ENCODE measurements at places on chromosomes 4 and X.

GRCh38 chrX:12307961-12308360 lies 169.7 kb downstream of the FRMPD4 start:
- no peak for DNase-seq

DNA sequence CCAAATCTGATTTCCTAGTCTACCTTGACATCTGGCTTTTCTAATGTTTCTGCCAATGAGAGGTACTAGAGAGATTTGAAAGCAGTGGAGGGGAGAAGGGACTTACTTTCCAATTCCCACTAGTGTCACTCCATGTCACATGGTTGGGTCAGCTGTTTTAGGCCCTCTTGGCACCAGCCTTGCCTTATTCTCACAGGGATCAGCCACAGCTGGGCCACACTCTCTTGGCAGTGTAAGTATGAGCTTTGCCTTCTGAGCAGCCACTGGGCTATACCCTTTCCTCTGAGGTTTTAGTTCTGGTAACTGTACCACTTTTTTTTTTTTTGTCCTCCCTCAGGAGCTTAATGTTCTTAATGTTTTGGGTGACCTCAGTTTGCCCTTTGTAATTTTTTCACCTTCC lies 10.2 kb upstream of the ADH1C start:
- DNase-seq, result no peak

DNA sequence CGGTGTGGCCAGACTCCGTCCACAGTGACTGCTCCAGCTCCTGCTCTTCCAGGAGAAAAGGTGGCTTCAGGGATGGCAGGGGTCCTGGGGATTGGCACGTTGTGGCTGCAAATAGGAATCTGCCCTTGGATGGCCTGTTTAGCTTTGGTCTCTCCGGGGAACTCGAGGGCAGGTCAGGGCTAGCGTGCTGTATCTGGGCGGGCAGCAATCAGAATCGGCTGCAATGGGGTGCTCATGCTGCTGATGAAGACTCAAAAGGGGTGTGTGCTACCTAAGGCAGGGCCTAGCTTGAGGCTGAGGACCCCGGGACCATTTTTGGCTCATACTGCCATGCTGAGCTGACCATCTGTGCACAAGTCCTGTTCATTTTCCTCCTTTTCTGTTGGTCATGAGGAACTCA lies 51.3 kb downstream of the RGS12 start:
- DNase-seq, result no peak

- DNase-seq, result no peak
Measured at GRCh38 chr4:3290476-3290875, 2.3 kb upstream of the RGS12 start.

DNA sequence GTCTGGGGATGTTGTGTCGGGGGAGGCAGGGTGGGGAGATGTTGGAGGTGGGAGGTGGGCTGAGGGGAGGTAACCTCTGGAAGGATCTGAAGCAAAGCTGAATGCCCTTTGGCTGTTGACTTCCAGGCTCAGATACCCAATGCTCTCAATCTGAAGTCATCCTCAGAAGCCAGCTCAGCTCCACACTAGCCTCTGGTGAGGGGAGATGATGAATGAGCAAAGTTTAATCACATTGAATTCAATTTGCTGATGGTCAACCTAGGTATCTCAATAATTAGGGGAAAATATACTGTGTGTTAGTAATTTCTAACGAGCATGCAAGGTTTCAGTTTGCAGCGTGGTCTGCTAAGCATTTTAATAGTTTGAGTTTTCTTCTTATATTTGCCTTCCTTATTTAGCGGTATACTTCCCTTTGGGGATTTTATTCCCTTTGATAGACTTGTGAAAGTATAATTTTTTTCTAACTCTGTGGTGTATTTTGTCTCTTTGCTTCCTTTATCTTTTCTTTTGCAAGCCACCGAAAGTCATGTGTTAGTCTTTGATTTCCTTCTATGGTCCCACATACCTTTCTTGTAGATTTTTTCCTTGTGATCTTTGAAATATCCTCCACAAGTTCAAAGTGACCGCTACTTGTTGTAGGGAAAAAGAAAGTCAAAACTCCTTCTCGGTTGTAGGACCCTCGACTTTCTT lies 146.3 kb upstream of the LEF1 start:
- DNase-seq, result no peak

- DNase-seq, result no peak
Measured at GRCh38 chrX:129802863-129803262, 23.1 kb downstream of the SASH3 start.

DNA sequence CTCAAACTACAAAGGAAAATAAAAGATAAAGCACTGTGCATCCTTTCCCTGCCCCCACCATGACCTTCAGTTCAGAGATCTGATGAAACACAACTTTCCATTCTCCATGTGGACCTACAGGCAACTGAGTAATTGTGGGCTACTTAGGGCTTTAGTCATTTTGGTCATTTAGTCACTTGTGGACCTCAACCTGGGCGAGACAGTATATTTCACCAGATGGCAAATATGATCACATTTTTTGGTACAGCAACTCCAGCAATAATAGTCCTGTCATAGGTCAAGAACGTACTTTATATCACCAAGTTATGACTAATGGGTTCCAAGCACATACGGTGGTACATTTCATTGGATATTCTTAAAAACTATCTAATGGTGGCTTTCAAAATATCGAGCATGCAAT lies 141.2 kb downstream of the PDGFC start:
- DNase-seq, result no peak

- DNase-seq, result no peak
Measured at GRCh38 chrX:350148-350533, 31.5 kb upstream of the GTPBP6 start.

DNA sequence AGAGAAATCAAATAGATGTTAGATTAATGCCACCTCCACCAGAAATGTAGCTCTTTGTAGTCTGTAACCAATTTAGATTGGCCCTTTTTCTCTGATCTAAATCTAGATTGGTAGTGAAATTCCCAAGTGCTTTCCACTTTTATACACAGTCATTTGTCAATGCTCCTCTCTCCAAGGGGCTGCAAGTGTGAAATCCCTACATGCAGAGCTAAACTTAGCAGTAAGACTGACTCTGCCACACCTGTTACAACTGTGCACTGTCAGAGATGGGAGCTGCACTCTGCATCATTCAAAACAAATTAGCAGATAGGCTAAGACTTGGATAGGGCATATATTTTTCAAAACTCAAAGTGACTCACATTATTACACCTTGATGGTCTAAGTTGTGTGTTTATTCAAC lies 9.1 kb downstream of the SERTM2 start:
- DNase-seq, result no peak

GRCh38 chrX:30612250-30612655 lies 34.7 kb upstream of the TASL start:
- DNase-seq, result peak; percentile 24

DNA sequence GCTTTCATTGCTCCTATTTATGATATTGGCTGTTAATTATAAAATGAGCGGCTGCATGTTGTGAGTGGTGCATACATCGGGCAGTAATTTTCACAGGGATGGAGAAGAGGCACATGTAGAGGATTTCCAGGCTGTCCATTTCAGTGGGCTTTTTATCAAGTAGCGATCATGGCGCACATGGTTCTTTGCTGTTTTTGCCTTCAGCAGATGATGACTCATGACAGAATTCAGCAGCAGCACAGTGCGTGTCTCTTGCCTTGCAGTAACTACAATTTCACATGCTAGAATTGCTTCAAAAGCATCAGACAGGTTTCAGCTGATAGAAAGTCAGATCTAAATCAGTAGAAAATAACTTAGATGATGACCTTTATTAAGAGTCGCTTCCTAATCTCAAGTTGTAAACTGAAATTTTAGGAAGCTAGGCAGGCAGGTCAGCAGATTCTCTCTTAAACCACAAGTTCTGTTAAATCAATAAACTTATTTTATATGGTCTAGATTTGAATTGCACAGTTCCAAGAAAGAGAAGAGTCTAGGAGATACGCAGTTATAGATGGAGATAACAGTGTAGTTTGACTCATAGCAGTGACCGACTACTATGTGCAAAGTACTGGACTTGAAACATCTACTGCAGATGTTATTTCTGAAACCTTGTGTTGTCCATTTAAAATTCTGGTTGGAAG lies 35.8 kb downstream of the LRP2BP start:
- DNase-seq, result no peak

- DNase-seq, result no peak
Measured at GRCh38 chrX:72110051-72110875, 21.5 kb downstream of the RTL5 start.

DNA sequence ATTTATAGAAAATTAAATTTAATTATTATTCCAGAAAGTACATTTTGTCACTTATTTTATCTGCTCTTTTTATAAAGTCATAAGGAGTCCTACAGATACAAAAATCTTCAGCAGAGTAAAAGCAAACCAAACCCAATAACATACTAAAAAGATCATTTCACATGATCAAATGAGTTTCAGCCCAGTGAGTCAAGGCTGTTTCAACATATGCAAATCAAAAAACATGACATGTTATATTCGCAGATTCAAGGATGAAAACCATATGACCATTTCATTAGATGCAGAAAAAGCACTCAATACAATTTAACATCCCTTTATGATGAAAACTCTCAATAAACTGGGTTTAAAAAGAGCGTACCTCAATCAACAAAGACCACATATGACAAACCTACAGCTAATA lies 214.3 kb downstream of the FAT4 start:
- no peak for DNase-seq

DNA sequence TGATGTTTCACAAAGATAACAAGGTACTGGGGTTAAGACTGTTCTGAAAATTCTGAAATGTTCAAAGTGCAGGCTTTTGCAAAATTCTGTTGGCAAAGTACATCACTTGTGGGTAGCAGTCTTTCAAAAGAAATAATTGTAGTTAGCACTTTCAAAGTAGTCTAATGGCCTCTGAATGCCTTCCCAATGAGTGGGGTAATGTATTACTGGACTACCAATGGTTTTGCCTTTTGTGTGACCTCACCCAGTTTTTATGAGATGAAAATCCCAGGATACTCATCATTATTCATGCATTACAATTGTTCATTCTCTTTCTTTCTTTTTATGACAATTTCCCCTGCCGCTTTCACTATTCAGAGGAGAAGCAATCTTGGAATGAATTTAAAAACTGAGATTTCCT lies 686.1 kb downstream of the GLUD2 start:
- DNase-seq, result no peak
